Naive thymus-derived CD4-positive, alpha-beta T cell (primary cell): ENCODE measurements at places on chromosomes 16 and 17. TPM values are rescaled to one million over a fixed set of nuclear protein-coding genes. Genes with fewer than 3 reads are reported as not detected.
A peak's percentile ranks its signal among the peaks of the same experiment; 100 is the strongest.

- H3K27ac ChIP-seq: no peak overlapping the region
- peaks cover 5% of the 10 kb centered on the region for H3K4me1 ChIP-seq
- no peak overlapping the region for H3K4me3 ChIP-seq
- H3K36me3 ChIP-seq: peaks cover 2% of the 10 kb centered on the region
These were observed 17.6 kb downstream of the ABCC1 start for GRCh38 chr16:15966836-15967546.

- DNase-seq: no peak
- no peak overlapping the region for H3K27ac ChIP-seq
These were observed 46.8 kb upstream of the BCAR1 start for GRCh38 chr16:75298267-75298666.

GRCh38 chr17:10993126-10993525 lies 155.2 kb upstream of the PIRT start:
- H3K4me1 ChIP-seq: no peaks in the 10 kb centered on the region
- no peak for DNase-seq
- no peaks in the 10 kb centered on the region for H3K36me3 ChIP-seq
- no peak overlapping the region for H3K27ac ChIP-seq

GRCh38 chr16:89100601-89101302 lies 7.1 kb downstream of the ACSF3 start:
- no peak overlapping the region for H3K4me3 ChIP-seq
- H3K4me1 ChIP-seq: peaks cover 38% of the 10 kb centered on the region
- peaks cover 56% of the 10 kb centered on the region for H3K36me3 ChIP-seq
- DNase-seq: no peak
- no peak overlapping the region for H3K27ac ChIP-seq
- no peaks in the 10 kb centered on the region for H3K27me3 ChIP-seq

- no peak overlapping the region for H3K4me3 ChIP-seq
- H3K27me3 ChIP-seq: no peaks in the 10 kb centered on the region
- H3K27ac ChIP-seq: no peak overlapping the region
- DNase-seq: no peak
- no peaks in the 10 kb centered on the region for H3K4me1 ChIP-seq
These were observed 18.2 kb upstream of the SP6 start for GRCh38 chr17:47869114-47869513.

DNA sequence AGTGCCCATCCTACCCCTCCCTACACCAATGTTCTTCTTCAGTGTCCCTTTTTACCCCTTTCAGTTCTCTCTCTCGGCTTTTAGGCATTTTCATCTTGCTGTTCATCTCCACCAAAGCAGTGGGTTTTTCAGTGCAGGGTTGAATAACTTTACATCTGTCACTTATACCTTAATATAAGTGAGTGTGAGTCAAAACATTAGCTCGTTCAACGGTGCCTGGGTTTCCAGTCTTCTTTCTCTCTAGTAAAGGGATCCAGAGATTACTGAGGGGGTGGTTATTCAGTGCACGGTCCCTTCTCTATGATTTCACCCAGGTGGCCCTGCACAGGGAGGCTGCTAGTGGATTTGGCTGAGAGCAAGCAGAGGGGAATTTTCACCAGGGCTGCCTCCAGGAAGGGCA lies 210.6 kb upstream of the CDH5 start:
- no peaks in the 10 kb centered on the region for H3K4me1 ChIP-seq
- H3K27ac ChIP-seq: no peak overlapping the region
- no peaks in the 10 kb centered on the region for H3K27me3 ChIP-seq
- H3K4me3 ChIP-seq: no peak overlapping the region

- no peaks in the 10 kb centered on the region for H3K27me3 ChIP-seq
- peaks cover 65% of the 10 kb centered on the region for H3K36me3 ChIP-seq
- peaks cover 10% of the 10 kb centered on the region for H3K4me1 ChIP-seq
- no peak overlapping the region for H3K4me3 ChIP-seq
- DNase-seq: no peak
These were observed 6.7 kb downstream of the HSPB9 start for GRCh38 chr17:42129109-42129837.

DNA sequence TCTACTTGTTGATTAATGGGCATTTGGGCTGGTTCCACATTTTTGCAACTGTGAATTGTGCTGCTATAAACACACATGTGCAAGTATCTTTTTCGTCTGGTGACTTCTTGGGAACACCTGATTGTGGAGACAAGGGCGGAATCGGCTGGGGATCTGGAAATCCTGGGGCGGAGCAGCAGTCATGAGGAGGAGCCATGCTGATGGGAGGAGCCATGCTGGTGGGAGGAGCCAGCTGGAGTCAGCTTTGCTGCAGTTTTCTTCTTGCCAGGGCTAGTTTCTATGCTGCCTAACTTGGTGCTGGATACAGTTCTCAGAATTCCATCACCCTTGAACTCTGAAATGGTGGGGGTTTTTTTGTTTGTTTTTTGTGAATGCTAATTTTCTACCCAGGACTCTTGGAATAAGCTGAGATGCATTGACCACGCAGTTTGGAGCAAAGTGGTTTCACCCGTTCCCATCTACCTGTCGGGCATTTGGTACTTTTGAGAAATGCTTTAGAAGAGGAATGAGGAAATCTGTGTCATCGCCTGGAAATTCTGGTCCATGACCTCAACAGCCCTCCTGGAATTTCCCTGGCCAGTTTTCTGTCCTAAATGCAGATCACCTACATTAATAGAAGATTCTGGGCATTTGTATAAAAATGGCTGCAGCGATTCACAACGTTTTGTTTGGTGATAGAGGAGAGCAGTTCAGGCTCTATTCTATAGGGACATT lies 217.4 kb upstream of the ZFHX3 start:
- no peaks in the 10 kb centered on the region for H3K27me3 ChIP-seq
- no peaks in the 10 kb centered on the region for H3K4me1 ChIP-seq
- H3K36me3 ChIP-seq: no peaks in the 10 kb centered on the region
- DNase-seq: no peak

GRCh38 chr16:67563708-67564468 lies 1.6 kb downstream of the CTCF start:
- DNase-seq: peak; percentile 52
- H3K36me3 ChIP-seq: no peaks in the 10 kb centered on the region
- H3K4me1 ChIP-seq: peaks cover 29% of the 10 kb centered on the region
- no peaks in the 10 kb centered on the region for H3K27me3 ChIP-seq
- peak overlapping the region; percentile 98 for H3K27ac ChIP-seq

- no peak overlapping the region for H3K27ac ChIP-seq
- H3K4me1 ChIP-seq: no peaks in the 10 kb centered on the region
- H3K36me3 ChIP-seq: no peaks in the 10 kb centered on the region
- H3K4me3 ChIP-seq: no peak overlapping the region
- H3K27me3 ChIP-seq: no peaks in the 10 kb centered on the region
- DNase-seq: no peak
These were observed 29.1 kb upstream of the IRX6 start for GRCh38 chr16:55294931-55295342.

- no peaks in the 10 kb centered on the region for H3K4me1 ChIP-seq
- H3K4me3 ChIP-seq: no peak overlapping the region
- DNase-seq: no peak
- peaks cover 71% of the 10 kb centered on the region for H3K36me3 ChIP-seq
- H3K27ac ChIP-seq: no peak overlapping the region
These were observed 41.0 kb downstream of the NXPH3 start for GRCh38 chr17:49616601-49617131.

DNA sequence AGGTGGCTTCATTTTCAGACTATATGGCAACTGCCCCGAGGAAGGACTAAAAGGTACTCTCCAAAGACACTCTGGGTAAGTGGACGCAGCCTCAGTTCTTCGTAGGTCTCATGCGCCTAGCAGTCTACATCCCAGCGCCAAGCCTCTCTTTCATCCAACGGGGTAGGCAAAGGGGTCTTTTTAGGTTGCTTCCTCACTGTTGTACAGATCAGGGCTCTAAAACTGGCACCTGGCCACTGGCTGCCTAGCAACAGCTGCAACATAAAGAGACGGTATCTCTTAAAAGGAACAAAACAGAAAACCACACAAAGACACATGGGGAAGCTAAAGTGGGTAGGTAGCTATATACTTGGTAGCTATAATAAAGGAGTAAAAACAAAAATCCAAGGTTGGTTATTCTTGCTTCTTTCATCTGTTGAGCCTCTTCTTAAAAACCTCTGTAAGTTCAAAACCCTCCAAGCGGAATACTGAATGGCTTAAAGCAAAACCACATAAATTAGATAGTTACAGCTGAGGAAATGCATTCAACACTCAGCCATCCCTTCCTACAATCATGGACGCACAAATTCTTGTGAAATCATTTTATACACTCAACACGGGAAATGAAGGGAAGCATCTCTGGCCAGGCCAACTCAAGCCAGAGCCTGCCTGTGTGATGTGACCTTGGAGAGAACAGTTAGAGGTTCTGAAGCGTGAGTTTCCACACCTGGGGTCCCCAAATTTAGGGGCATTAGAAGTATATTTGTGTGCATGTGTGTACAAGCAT lies 22.7 kb downstream of the CYTH1 start:
- no peaks in the 10 kb centered on the region for H3K27me3 ChIP-seq
- H3K36me3 ChIP-seq: no peaks in the 10 kb centered on the region
- H3K27ac ChIP-seq: peak overlapping the region; percentile 93
- H3K4me3 ChIP-seq: peak overlapping the region; percentile 53
- peaks cover 75% of the 10 kb centered on the region for H3K4me1 ChIP-seq

- H3K27ac ChIP-seq: no peak overlapping the region
- H3K4me3 ChIP-seq: no peak overlapping the region
- no peak for DNase-seq
- no peaks in the 10 kb centered on the region for H3K4me1 ChIP-seq
- no peaks in the 10 kb centered on the region for H3K36me3 ChIP-seq
- H3K27me3 ChIP-seq: no peaks in the 10 kb centered on the region
These were observed 919.1 kb upstream of the EEF2KMT start for GRCh38 chr16:6016530-6017184.

GRCh38 chr16:64711596-64711995 lies 410.3 kb downstream of the CDH11 start:
- H3K27ac ChIP-seq: no peak overlapping the region
- no peaks in the 10 kb centered on the region for H3K4me1 ChIP-seq
- no peaks in the 10 kb centered on the region for H3K27me3 ChIP-seq

- H3K4me3 ChIP-seq: no peak overlapping the region
- H3K4me1 ChIP-seq: peaks cover 4% of the 10 kb centered on the region
- H3K27me3 ChIP-seq: no peaks in the 10 kb centered on the region
- no peaks in the 10 kb centered on the region for H3K36me3 ChIP-seq
- DNase-seq: no peak
These were observed 10.0 kb upstream of the TCAP start for GRCh38 chr17:39655105-39655504.

- H3K4me1 ChIP-seq: peaks cover 11% of the 10 kb centered on the region
- peak overlapping the region; percentile 77 for H3K27ac ChIP-seq
- peak; percentile 81 for DNase-seq
- H3K36me3 ChIP-seq: peaks cover 80% of the 10 kb centered on the region
These were observed 49.1 kb downstream of the STAT5A start for GRCh38 chr17:42337442-42337841.

GRCh38 chr17:49842371-49842770 lies 5.5 kb downstream of the TAC4 start:
- DNase-seq: no peak
- H3K27me3 ChIP-seq: no peaks in the 10 kb centered on the region
- no peaks in the 10 kb centered on the region for H3K36me3 ChIP-seq
- no peak overlapping the region for H3K4me3 ChIP-seq
- H3K27ac ChIP-seq: no peak overlapping the region
- H3K4me1 ChIP-seq: peaks cover 3% of the 10 kb centered on the region

DNA sequence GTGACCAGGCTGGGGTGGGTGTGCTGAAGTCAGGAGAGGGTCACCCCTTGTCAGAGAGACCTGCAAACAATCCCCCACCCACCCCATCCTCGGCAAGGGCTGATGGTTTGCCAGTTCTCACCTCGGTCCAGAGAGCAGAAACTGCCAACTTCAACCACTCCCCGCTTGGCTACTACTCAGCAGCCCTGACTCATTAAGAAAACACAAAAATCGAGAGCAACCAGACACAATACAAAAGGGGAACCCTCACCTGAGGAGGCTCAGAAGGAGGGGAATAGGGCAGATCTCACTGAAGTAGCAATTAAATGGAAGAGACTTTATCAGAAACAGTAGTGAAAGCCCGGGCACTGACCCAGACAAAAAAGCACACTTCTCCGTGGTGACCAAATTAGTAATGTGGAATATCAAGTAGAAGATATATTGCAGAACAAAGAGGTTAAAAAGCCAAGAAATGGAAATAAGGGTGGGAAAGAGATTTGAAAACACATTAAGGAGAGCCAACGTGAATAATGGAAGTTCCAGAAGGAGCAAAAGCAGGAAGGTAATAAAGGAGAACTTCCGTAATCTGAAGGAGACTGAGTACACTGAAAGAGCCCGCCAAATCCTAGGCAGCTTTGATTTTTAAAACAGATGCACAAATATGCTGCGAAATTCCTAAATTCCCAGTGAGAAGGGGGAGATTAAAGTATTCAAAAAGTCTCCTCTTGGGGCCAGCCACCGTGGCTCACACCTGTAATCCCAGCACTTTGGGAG lies 23.6 kb downstream of the CENPV start:
- H3K36me3 ChIP-seq: no peaks in the 10 kb centered on the region
- no peaks in the 10 kb centered on the region for H3K4me1 ChIP-seq
- no peak overlapping the region for H3K4me3 ChIP-seq
- H3K27ac ChIP-seq: no peak overlapping the region

- H3K36me3 ChIP-seq: no peaks in the 10 kb centered on the region
- no peaks in the 10 kb centered on the region for H3K4me1 ChIP-seq
- no peaks in the 10 kb centered on the region for H3K27me3 ChIP-seq
- H3K27ac ChIP-seq: no peak overlapping the region
These were observed 108.1 kb downstream of the SNX11 start for GRCh38 chr17:48215583-48216139.

DNA sequence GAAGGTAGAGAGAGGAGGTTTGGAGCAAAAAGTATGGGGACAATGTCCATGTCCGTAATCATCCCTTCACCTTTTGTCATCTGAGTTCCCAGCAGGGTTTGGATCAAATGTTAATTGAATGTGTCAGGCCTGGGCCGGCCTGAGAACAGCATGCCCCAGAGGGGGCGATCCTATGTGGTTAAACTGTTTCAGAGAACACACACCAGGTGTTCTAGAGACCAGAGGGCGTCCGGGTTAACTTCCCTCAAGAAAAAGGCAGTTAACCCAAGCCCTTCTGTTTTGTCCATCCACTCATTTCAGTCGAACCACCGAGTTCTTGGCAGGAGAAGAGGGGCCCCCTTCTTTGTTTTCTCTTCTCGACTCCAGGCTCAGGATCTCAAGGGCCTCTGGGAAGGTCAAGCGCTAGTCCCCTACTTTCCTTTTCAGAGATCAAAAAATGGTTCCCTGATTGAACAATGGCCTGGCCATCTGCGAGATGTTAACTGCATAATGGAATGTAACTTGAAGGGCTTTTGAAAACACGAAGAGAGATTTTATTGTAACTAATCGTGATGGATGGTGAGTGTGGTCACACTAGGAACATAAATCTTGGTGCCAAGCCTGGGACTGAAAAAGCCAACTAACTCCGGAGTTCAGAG lies 142.5 kb downstream of the IRX3 start:
- no peaks in the 10 kb centered on the region for H3K4me1 ChIP-seq
- DNase-seq: no peak
- H3K4me3 ChIP-seq: no peak overlapping the region
- H3K27me3 ChIP-seq: no peaks in the 10 kb centered on the region
- H3K27ac ChIP-seq: no peak overlapping the region

Gene CD300H
- not detected for total RNA-seq

Gene P2RX1
- 0.27 TPM for total RNA-seq

Gene KLHDC4
- 110 TPM for total RNA-seq

Gene GPR142
- total RNA-seq: not detected

Gene ZFP3
- 3.7 TPM for total RNA-seq

Gene ADPRM
- total RNA-seq: 32.1 TPM

Gene DPEP2
- 25.3 and 26.7 TPM in 2 replicates for total RNA-seq

Gene SECTM1
- 5.1 TPM for total RNA-seq

Gene IQCK
- total RNA-seq: 2.6 TPM
